Right ventricle myocardium inferior (tissue), 1 donor: ENCODE measurements at places on chromosomes 1 and 21. TPM values are rescaled to one million over a fixed set of nuclear protein-coding genes. Genes with fewer than 3 reads are reported as not detected.

Gene ADAM30
- not detected for total RNA-seq

Gene SMG7
- 45.5 TPM for total RNA-seq

Gene PSRC1
- total RNA-seq = 1.2 TPM

Gene KRTAP19-7
- total RNA-seq = not detected

Gene ACTA1
- total RNA-seq = 1,694 TPM

Gene FAM78B
- 3.4 TPM for total RNA-seq

Gene VASH2
- total RNA-seq = 1.4 TPM
